ENCODE measurements at places on chromosomes 7 and 10.

DNA sequence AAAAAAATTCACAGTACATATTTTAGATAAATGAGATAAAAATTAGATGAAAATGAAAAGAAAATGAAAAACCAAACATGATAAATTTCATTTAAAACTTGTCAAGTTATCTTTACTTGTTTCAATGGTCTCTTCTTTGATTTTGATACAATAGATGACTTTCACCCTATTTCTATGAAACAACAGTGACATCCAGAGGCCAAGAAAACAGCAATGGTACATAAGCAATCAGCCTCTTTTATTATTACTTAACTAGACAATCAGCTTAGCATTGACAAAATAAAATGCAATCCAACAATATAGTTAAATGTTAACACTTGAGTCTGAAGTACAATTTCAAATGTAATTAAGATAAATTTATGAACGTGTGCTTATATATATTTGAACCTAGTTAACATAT, 74.8 kb upstream of the GPR37 start:
- DNase-seq: no peak

GRCh38 chr10:10067644-10068043, 950.0 kb upstream of the CELF2 start:
- no peak for DNase-seq

GRCh38 chr10:7649673-7650300, 17.0 kb downstream of the ITIH5 start:
- no peak for DNase-seq

DNA sequence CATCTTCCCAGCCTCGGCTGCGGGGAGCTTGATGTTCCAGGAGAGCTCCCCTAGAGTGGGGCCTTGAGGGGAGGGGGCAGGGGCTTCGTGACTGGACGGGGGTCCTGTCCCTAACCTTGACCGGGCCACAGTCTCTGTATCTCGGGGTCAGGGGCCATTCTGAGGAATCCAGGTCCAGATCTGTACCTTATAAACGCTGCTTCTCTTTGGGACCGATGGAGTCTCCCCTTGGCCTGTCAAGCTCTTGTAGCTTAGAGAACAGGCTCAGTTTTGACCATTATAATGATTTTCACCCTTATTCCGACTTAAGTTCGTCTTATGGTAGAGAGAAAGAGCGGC, 831 bp downstream of the ZKSCAN5 start:
- DNase-seq: no peak

DNA sequence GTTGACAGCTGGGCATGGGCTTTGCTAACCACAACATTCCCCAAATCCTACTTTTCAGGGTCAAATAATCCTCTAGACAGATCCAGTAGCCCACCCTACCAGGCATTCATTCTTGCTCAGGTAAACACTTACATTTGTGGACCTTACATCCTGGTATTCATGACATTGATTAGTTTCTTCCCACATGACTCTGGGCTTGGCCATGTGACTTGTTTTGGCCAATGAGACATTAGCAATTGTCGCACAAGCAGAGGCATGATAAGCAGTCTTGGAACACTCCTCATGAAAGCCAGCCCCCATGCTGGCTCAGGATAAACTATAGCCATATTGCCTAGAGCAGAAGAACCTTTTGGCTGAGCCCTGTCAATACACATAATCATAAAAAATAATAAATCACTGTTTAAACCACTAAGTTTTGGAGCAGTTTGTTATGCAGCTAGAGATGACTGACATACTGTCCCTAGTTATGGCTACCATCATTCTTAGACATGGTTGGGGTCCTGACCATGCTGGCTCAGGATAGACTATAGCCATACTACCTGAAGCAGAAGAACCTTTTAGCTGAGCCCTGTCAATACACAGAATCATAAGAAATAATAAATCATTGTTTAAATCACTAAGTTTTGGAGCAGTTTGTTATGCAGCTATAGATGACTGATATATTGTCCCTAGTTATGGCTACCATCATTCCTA, 6.3 kb upstream of the COL13A1 start:
- DNase-seq: no peak

- no peak for DNase-seq
Observed at GRCh38 chr7:150556521-150557138, 10.6 kb upstream of the GIMAP4 start.

DNA sequence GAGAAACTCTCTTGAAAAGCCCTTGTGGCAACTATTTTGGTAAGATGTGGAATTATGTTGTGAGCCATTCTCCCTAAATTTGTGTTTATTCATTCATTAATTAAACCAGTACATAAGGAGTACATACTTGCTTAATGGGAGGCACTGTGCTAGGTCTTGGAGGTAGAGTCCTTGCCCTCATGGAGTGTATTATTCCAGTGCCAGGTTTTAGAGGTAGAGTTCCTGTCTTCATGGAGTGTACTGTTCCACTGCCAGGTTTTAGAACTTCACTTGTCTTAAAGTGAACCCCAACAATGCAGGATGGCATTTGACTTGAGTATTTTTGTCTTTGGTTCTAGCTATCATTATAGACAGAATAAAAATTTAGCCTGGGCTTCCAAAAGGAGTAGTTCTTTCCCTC, 8.8 kb downstream of the MXI1 start:
- DNase-seq: peak; percentile 16

DNA sequence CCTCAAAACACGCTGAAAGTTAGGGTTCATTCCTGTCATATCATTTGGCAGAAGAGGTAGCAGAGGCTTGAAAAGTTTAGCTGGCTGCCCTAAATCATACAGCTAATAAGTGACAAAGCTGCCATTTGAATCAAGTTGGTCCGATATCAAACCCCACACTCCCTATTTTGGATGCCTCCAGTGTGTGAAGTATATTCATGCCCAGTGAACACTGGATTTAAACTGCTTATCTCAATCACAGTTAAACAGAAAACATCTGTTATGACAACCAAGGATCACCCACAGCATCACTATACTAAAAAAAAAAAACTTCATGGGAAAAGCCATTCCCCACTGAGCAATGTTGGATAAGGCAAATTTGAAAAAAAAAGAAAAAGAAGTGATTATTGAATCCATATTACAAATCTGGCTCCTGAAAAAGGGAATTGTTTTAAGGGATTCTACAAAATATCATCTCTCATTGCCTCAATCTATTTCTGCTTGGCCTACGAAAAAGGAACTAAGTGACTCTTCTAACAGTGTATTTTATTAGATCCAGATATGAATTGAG, 48.3 kb downstream of the ABCB1 start:
- no peak for DNase-seq

- peak; percentile 34 for DNase-seq
Observed at GRCh38 chr10:36412942-36413341, 712.5 kb upstream of the ANKRD30A start.

DNA sequence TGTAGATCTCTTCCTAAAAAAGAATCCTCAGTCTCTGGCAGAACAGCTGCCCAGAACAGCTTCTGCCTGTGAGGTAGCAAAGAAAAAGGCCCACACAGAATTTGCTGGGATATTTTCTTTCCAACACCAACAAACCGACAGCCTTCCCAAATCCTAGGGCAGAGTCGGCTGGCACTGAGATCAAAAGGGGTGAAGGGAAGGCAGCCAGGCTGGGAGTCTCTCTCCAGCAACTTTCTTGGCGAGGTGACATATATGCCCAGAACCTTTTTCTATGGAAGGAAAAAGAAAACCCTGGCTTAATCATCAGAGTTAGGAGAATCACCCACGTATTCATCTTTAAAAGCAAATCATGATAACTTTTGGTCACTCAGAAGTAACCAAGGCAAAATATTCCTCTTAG, 279.6 kb downstream of the DNAJB6 start:
- no peak for DNase-seq

GRCh38 chr7:398888-399287, 108.9 kb downstream of the FOXL3 start:
- DNase-seq: no peak

- DNase-seq: peak; percentile 64
Observed at GRCh38 chr10:42753126-42753506, 29.5 kb upstream of the BMS1 start.

- peak; percentile 19 for DNase-seq
Observed at GRCh38 chr10:54284526-54285193, 516.4 kb downstream of the PCDH15 start.

GRCh38 chr10:110951381-110951780, 32.0 kb downstream of the SHOC2 start:
- DNase-seq: no peak

DNA sequence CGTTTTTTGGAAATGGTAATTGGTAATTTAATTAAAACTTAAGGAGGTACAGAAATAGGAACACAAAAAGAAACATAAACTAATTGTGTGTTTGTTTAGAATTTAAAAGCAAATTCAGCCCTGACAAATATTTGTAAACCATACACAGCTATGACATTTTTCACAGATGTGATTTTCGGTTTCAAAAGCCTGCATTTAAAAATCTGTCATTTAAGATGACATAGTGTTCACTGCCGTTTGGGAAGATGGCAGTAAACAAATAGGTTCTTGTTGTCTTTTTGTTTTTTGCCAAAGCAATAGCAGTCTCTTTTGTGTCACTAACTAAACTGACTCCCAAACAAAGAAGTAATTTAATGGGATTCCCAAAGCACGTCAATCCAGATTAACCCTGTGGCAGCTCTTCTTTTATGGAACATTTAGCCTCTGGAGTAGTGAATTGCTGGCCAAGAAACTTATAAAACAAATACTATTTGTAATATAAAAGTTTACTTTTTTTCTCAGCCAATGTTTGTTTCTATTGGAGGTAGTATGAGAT, 697.6 kb downstream of the PHTF2 start:
- DNase-seq: no peak

GRCh38 chr7:107075863-107076574, 31.5 kb downstream of the PRKAR2B start:
- DNase-seq: no peak

GRCh38 chr7:37947138-37947940, 26.9 kb downstream of the EPDR1 start:
- DNase-seq: no peak

- DNase-seq: no peak
Observed at GRCh38 chr10:55966101-55966500, 395.0 kb downstream of the ZWINT start.

GRCh38 chr7:84363741-84364140, 169.2 kb upstream of the SEMA3A start:
- no peak for DNase-seq

DNA sequence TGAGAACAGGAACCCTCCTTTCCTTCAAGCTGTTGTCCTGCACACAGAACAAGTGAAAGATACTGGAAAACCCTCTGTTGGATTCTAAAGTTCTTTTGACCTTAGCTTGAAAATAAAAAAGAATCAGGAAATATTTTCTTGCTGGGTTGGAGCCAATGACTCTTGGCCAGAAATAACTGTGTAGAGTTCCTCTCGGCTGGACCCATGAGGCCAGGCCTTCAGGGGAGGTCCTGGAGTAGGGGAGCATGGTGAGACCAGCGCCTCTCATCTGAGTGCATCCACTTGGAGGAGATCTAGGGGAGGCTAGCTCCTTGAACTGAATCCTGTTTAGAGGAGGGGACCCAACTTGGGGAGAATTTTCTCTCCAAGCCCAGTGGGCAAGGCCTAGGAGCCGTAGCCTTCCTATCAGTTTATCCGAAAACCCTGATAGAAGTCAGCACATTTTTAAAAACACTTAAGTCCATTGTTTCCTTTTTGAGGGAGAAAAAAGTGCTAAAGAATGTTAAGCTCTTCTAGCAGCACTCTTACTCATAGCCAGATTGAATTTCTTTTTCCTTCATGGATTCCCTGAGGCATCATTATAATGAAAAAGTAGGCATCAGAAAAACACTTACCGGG, 635.7 kb upstream of the ANKRD30A start:
- peak; percentile 48 for DNase-seq

Data from mammary epithelial cell (primary cell).